ENCODE measurements at places on chromosomes 3 and 15. TPM values are rescaled to one million over a fixed set of nuclear protein-coding genes. Genes with fewer than 3 reads are reported as not detected.

The CLN6 gene
- total RNA-seq, result 15.8 TPM

The GABRR3 gene
- total RNA-seq, result not detected

The DAZL gene
- total RNA-seq, result not detected

The TMOD3 gene
- 100 TPM for total RNA-seq

The FMN1 gene
- total RNA-seq, result 8.6 TPM

The TMED3 gene
- 98.2 TPM for total RNA-seq

The CYP19A1 gene
- not detected for total RNA-seq

All from fibroblast of villous mesenchyme (primary cell).